ENCODE measurements at places on chromosomes 12 and 14.

GRCh38 chr12:70609203-70609602 lies 28.0 kb downstream of the PTPRB start:
- no peak for DNase-seq

- DNase-seq = no peak
These were observed 19.4 kb downstream of the TMEM116 start for GRCh38 chr12:111993292-111994150.

DNA sequence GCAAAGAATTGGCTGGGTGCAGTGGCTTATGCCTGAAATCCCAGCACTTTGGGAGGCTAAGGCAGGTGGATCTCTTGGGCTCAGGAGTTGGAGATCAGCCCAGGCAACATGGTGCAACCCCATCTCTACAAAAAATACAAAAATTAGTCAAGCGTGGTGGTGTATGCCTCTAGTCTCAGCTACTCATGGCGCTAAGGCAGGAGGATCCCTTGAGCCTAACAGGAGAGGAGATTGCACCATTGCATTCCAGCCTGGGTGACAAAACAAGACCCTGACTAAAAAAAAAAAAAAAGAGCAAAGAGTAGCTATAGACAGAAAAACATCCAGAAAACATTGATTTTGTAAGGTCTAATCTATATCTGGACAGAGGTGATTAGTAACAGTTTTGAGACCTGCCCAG lies 25.0 kb downstream of the KIF21A start:
- no peak for DNase-seq

- DNase-seq = no peak
These were observed 2.3 kb downstream of the HMGA2 start for GRCh38 chr12:65826353-65827171.

DNA sequence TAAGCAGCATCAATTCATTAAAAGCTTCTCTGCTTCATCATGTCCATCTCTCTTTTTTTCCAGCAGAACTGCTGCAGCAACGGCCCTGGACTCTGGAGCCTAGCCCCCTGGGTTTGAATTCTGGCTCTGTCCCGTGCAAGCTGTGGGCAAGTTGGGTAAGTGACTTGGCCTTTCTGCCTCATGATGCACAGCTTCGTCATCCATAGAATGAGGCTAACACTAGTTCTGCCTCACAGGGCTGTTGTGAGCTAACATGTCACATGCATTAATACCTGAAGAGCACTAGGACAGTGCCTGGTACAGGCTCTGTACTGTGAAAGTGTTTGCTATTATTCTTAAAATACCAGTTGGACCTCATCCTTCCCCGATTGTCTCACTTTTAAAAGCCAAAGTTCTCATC lies 4.2 kb downstream of the KRT82 start:
- DNase-seq = peak; percentile 3

- DNase-seq = no peak
These were observed 15.5 kb upstream of the ZNF268 start for GRCh38 chr12:133165776-133166175.

All from kidney (tissue), 22 donors.